ENCODE measurements at places on chromosomes 7 and 10.

GRCh38 chr7:46153583-46153950 is 232.5 kb upstream of the IGFBP3 start:
- DNase-seq = no peak

DNA sequence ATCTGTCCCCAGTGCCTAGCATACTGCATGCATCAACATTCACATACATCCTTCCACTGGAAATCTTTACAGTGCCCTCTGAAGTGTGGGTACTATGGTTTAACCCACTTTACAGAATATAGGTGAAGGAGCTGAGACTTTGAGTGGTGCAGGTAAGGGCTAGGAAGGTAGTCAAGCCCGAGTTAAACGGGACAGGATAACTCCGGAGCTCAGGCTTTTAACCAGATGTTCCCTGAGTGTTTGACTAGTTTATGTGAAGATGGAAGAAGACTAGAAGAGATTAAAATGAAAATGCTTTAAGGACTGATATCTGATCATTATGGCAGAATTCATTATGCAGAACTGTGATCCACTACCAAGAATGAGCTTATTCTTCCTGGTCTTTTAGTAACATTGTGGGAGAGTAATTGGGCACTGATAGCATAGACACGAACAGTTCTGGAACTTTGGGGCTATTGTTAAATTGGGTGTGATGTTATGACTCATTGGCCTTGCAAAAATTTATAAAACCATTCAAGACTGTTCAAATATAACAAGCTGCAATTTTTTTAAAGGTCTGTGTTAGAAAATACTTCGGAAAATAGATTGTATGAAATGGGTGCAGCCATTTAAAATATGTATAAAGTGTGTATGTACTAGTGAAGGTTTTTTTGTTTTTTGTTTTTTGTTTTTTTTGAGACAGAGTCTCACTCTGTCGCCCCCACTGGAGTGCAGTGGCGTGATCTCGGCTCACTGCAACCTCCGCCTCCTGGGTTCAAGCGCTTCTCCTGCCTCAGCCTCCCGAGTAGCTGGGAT is 4.4 kb downstream of the CUL1 start:
- no peak for DNase-seq

GRCh38 chr10:9596368-9596920 is 1421.2 kb upstream of the CELF2 start:
- peak; percentile 29 for DNase-seq

DNA sequence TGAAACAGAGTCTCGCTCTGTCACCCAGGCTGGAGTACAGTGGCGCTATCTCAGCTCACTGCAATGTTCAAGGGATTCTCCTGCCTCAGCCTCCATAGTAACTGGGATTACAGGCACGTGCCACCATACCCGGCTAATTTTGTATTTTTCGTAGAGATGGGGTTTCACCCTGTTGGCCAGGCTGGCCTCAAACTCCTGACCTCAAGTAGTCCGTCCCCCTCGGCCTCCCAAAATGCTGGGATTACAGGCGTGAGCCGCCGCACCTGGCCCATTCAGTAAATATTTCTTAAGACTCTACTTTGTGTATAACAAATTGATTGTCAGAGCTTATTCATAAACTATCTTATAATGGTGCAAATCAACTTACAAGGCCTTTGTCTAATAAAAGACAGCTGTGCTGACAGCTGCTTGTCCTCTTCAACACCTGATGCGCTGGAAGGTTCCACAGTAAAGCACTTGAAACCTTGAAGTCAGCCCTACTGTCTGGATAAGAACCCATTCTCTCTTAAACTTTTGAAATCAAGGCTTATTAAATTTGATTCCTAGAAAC is 14.7 kb downstream of the ECHDC3 start:
- no peak for DNase-seq

GRCh38 chr7:111708072-111708471 is 145.8 kb upstream of the IMMP2L start:
- no peak for DNase-seq

- DNase-seq = no peak
Measured at GRCh38 chr10:72068901-72069446, 19.4 kb downstream of the SPOCK2 start.

DNA sequence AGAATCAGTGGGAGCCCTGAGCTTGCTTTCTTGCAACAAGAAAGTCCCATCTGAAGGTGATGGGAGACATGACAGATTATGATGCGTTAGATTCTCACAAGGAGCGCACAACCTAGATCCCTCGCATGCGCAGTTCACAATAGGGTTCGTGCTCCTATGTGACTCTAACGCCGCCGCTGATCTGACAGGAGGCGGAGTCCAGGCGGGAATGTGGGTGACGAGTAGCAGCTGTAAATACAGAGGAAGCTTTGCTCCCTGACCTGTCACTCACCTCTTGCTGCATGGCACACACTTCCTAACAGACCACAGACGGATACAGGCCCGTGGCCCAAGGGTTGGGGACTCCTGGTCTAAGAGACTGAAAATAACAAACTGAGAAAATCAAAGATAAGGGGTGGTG is 1163.4 kb upstream of the AUTS2 start:
- DNase-seq = peak; percentile 30

DNA sequence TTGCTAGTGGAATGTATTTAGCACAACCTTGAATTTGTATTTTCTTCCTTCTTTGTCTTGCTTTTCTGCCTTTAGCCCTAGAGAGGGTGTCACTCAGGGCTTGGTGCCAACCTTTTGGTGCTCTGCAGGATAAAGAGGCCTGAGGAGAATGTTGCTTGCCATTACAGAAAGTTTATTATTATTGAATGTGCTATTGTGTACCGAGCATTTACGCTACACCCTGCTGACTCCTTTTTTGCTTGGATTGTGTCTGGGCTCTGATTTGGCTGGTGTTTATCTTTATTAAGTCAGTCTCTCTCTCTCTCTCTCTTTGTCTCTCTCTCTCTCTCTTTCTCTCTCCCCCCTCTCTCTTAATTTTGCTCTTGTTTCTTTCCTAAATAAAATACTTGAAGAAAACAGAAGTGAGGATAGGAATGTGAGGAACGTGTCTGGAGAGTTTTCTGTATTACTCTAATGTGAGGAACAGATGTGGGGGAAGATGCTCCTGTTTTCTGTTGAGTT is 284.4 kb upstream of the PHYHIPL start:
- peak; percentile 43 for DNase-seq

GRCh38 chr7:8068892-8069686 is 100.5 kb downstream of the GLCCI1 start:
- no peak for DNase-seq

GRCh38 chr7:107726356-107727130 is 17.4 kb upstream of the CBLL1 start:
- DNase-seq = no peak

- DNase-seq = peak; percentile 78
Measured at GRCh38 chr10:114520453-114520852, 116.2 kb upstream of the AFAP1L2 start.

- DNase-seq = peak; percentile 59
Measured at GRCh38 chr7:55360486-55360885, 4.7 kb upstream of the LANCL2 start.

Data from fibroblast of skin of right biceps (primary cell).